D341Med (cell line): ENCODE measurements at places on chromosomes 13 and 19.

GRCh38 chr13:67117010-67117550 lies 113.1 kb downstream of the PCDH9 start:
- no peak for DNase-seq

DNA sequence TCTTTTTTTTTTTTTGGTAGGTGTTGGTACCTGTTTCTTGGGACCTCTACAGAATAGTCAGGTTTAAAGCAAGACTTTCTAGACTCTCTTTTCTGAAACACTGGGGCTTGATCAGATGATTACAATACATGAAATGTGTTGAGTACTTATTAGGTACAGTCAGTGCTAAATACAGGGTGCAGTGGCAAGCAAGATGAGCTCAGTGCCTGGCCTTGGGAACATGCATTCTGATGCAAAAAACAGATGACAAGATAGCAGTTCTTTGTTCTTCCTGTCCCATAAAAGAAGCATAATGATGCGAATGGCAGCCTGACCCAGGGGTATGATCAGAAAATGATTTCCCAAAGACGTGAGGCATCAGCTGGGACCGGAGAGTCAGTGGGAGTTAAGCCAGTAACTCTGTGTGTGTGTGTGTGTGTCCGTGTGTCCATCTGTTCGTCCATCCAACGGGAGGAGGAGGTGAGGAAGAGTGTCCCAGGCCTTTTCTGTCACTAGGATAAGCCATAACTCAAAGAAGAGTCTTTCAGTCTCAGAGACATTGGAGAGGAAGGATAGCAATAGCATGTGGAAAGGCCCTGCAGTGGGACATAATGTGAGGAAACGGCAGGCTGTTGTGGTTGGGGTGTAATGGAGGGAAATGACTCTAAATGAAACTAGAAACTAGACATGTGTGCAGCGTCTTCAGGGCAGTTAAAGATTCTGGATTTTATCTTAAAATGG lies 32.2 kb downstream of the SLAIN1 start:
- DNase-seq: no peak

DNA sequence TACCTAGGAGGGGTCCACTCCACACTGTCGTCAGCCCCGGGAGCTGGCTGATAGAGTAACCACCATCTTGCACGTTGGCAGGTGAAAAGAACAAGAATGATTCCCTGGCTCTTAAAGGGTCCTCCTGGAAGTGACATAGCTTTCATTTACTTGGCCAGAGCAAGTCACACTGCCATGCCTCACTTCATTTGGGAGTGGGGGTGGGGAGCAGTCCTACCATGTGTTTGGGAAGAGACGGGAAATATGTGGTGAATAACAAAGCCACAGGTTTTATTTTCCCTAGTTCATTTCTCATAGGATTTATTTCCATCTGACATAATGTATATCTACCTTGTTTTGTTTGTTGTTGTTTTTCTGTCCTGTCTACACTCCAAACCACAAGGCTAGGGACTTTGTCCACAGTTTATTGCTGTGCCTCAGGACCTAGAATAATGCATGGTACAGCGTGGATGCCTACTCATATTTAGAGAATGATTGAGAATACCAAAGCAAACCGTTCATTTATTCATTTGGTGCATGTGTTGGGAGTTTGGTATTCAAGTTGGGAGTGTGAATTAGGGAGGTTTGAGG lies 26.8 kb downstream of the UBAC2 start:
- no peak for DNase-seq

DNA sequence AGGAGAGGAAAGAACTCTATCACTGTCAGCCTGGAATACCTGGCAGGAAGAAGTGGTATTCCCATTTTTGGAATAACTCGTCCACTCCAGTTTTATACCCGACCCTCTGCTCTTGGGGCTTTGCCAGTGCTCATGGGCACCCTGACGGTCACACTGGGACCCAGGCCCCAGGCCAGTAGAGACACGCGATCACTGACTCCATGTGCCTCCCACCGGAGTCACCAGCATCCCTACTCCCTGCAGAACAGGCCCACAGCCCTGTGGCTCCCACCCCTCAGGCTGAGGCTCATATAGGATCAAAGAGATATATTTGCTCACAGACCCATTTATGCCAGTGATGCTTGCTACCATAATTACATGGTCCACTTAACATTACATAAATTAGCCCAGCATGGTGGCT lies 3.5 kb downstream of the GRTP1 start:
- DNase-seq: no peak

GRCh38 chr19:38417544-38418506 lies 8.2 kb downstream of the RASGRP4 start:
- DNase-seq: no peak
